Large intestine (tissue), 12 donors: ENCODE measurements at places on chromosomes 2 and 18.

- DNase-seq, result no peak
Observed at GRCh38 chr2:12236136-12236844, 480.4 kb upstream of the TRIB2 start.

- no peak for DNase-seq
Observed at GRCh38 chr2:216765761-216766262, 70.5 kb upstream of the IGFBP5 start.

DNA sequence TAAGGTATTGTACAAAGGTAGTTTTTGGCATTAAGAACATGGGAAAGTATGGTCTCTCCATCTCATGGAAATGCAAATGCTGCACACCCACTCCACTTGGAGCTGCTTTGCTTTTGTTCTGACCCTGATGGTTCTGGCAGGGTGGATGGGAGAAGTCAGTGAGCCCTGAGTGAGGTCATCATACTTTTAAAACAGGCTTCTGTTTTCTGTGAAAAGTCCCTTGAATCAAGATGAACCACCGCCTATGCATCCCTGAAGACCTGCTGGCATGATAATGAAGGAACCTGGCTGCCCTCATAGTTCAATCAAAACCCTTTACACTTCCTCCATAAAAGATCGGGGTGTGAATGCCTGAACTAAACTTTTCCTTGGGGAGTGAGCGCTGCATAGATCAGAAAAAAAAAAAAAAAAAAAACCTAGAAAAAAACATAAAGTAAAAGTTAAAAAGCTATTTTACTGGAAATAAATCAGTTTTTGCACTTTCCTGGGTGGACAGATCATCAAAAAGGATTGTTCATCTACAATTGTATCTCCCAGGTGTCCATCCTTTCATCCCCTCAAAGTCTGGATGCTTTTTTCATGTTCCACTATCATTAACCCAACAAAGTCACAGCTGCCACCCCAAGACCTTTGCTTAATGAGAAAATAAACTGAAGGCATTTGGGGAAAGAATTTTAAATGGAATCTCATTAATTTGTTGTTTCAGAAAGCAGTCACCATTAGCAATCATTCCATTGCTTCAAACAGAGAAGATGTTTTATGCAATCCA is 728.1 kb upstream of the DDX18 start:
- DNase-seq, result no peak

GRCh38 chr2:12062053-12062395 is 315.6 kb downstream of the LPIN1 start:
- no peak for DNase-seq

DNA sequence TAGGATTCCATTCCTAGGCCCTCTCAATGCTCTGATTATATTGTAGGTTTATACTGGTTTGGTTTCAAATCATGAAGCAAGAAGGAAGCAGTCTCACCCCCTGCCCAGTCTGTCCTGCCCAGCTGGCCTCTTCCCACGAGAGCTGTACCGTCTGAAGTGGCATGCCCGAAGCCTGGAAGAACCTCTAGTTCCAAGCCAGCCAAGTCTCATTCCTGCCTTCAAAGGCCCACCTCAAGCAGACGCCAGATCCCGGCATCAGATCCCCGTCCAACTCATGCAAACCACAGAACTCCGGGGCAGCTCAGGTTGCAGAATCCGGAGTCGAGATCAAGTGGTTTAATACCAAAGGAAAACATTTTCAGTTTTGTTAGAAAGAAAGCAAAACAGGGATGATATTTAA is 234.4 kb downstream of the LPIN1 start:
- no peak for DNase-seq

DNA sequence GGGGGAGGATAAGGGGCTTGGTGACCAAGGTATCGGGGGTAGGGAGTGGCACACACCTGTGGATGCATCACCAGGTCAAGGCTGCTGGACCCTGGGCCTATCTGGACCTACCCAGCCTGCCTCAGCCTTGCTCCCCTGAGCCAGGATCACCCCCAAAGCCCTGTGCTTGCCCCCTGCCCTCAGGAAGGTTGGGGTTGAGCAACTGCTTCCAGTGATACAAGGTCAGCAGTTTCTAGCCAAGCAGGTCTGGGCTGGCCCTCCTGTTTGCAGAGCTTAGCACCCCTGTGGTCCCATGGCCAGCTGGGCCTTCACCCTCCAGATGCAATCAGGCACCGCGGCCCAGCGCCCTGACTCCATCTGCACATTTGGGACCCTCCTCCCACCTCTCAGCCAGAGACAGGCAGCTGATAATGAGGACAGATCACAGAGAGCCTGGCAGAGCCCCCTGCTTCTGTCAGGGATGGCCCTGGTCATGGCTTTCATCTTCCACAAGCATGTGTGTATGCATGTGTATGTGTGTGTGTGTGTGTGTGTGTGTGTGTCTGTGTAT is 154.6 kb downstream of the TFCP2L1 start:
- no peak for DNase-seq

DNA sequence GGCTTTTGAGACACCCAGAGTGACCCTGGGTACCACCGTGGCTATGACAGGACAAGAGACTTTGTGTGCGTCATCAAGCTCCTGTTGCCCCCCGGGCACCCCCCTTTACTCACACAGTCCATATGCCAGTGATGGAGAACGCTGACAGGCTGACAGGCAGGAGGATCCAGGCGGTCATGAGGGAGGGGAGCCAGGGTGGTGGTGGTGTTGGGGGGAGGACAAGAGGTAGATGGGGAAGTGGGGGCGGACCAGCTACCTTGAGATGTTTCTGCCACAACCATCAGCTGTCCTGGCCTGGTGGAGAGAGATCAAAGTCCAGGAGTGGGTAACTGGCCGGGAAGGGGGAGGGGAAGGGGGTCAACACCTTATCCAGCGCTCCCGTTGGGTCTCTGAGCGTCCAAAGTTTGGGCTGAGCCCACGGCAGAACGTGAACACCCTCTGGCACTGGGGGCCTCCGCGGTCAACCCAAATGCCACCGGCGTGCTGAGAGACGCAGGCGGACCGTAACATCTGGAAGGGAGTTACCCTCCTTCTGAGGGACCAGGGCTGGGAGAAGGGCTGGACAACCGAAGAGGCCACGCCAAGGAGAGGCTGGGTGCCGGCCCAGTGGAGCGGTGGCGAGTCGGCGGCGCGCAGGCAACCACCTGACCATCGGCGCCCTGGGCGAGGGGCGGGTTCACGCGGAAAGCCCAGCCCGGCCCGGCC is 575 bp downstream of the TMEM150A start:
- DNase-seq, result peak; percentile 62

GRCh38 chr2:69291721-69292120 is 95.3 kb downstream of the GFPT1 start:
- DNase-seq, result no peak

DNA sequence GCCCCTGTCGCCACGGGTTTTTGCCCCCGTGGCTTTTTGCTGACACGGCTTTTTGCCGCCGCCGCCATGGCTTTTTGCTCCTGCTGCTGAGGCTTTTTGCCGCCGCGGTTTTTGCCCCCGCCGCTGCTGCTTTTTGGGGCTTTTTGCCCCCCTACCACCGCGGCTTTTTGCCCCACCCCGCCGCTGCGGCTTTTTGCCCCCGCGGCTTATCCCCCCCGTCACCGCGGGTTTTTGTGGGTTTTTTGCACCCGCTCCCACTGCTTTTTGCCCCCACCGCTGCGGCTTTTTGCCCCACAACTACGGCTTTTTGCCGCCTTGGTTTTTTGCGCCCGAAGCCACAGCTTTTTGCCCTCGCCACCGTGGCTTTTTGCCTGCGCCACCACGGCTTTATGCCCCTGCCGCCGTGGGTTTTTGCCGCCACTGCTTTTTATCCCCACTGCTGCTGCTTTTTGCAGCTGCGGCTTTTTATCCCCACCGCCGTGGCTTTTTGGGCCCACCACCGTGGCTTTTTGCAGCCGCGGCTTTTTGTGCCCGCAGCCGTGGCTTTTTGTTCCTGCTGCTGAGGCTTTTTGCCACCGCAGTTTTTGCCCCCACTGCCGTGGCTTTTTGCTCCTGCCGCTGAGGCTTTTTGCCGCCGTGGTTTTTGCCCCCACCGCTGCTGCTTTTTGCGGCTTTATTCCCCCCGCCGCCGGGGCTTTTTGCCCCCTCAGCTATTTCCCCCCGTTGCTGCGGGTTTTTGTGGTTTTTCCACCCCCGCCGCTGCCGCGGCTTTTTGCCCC is 2798.0 kb upstream of the TEKT4 start:
- DNase-seq, result no peak
